ENCODE measurements at places on chromosomes 11 and 22. TPM values are rescaled to one million over a fixed set of nuclear protein-coding genes. Genes with fewer than 3 reads are reported as not detected.

DNA sequence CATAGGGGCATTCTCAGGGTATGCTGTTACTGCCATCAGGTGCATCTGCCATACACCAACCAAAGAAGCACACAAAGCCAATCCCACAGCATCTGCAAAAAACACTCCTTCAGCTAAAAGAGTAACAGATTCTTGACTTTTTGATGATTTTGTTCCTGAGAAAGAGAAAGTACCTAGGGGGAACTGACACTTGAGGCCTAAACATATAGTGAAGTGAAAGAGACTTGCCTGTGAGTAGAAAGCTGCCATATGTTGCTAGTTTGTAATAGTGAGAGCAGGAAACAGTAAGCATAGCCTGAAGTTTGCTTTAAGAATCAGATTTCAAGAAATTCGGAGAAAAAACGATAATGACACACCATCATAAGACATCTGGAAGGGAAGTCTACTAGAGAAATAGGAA is 97.9 kb upstream of the CTSC start:
- DNase-seq: no peak

GRCh38 chr11:2550606-2550970 is 105.8 kb downstream of the KCNQ1 start:
- no peak for DNase-seq

- peak; percentile 68 for DNase-seq
Measured at GRCh38 chr11:64000026-64000739, 13.9 kb downstream of the OTUB1 start.

GRCh38 chr11:46701078-46701654 is 335 bp downstream of the ZNF408 start:
- no peak for DNase-seq

DNA sequence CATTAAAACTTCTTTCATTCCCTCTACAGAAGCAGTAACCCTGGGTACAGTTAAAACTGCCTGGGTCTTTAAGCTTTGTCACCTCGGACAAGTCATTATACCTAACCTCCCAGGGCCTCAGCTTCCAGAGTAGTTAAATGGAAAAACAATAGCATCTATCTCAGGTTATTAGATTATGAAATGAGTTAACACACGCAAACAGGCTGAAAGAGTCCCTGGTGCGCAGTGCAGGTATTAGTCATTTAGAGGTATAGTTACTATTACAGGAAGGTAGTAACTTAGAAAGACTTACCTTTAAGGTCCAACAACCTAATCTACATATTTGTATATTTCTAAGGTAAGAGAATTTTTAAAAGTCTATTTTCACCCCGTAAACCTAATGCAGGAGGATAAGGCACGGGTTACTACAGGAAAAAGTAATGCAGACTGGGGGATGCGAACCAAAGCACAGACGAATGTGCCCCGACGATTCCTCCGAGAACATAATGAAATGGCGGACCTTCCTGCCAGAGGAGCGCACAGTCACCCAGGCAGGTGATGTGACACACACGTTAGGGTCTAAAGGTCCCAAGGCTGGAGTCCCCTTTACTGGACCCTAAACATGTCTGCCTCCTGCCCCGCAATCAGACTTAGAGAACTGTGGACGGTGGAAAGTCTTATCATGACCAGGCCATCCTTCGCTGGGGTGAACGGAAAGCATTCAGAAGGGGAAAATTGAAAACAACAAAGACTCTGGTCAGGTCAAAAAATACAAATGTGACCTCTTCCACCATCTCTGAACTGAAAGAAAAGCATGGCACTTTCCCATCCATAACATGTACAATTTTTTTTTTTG is 1.3 kb downstream of the NAP1L4 start:
- DNase-seq: no peak

DNA sequence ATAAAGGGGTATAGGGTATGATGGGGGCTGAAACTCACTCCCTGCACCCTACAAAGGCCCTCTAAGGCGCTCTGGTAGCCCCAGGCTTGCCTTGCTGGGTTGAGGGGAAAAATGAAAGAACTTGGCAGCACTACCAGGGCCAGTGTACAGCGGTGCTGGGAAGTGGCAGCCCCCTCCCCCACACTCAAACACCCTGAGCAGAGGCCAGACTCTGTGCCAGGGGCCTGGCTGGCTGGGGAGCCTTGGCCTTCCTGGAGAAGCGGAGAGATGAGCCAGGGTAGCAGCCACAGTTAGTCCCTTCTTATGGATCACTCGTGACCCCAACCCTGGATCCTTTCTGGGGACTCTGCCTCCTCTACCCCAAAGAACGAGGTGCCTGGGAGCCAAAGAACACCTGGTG is 2.7 kb downstream of the TMEM134 start:
- DNase-seq: no peak

- no peak for DNase-seq
Measured at GRCh38 chr22:46587061-46587460, 33.1 kb upstream of the GRAMD4 start.

GRCh38 chr22:32307617-32308016 is 50.0 kb upstream of the RFPL3 start:
- DNase-seq: no peak

GRCh38 chr11:61816736-61817455 is at the start of gene FADS1:
FADS1 (minus strand) TSS chr11:61817003; CDS start chr11:61816929, 74 bp downstream.
- peak; percentile 90 for DNase-seq

Gene CHRM4
- not detected for total RNA-seq

- no peak for DNase-seq
Measured at GRCh38 chr11:67665541-67666302, 8.7 kb downstream of the ALDH3B2 start.

Gene JAM3
- total RNA-seq: 63.0 TPM

GRCh38 chr11:87901341-87901740 is 273.9 kb downstream of the RAB38 start:
- no peak for DNase-seq

Gene DEUP1
- not detected for total RNA-seq

Gene SEPTIN5
- 18.4 TPM for total RNA-seq

- no peak for DNase-seq
Measured at GRCh38 chr11:16291729-16292128, 64.6 kb downstream of the SOX6 start.

Gene TIMP3
- total RNA-seq: 329 TPM

DNA sequence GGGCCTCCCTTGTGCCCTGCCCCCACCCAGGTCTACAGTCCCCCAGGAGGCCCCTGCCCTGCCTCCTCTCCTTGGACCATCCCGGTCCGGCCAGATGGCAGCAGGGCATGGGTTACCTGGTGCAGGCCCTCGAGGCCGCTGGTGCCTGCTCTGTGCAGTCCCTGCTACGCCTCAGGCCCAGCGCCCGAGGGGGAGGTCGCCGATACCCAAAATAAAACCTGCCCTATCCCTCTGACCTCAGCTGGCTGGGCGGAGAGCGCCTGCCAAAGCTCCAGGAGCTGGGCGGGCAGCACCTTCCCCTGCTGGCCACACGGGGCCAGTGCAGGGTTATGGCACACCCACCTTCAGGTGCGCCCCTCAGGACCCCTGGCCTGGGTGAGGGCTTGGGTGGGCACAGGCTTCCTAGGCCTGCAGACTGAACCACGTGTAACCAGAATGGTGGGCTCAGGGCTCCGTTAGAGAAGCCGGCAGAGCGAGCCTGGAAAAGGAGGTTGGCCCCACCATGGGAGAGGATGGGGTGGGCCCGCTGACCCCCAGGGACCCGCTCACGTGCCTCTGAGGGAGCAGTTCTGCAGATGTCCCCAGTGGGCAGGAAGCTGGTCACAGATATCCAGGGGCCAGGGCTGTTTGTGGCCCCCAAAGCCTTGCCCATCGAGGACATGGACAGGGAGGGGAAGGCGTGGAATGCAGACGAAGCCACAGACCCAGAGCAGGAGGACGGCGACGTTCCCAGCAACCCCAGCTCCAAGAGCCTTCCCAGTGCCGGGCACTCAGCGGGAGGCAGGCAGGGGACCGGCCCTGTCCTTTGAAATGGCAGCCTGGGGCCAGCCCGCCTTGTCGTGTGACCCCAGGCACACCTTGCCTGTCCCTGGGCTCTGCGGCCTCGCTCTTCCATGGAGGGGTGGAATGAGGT is 1.7 kb upstream of the TNNT3 start:
- DNase-seq: no peak

DNA sequence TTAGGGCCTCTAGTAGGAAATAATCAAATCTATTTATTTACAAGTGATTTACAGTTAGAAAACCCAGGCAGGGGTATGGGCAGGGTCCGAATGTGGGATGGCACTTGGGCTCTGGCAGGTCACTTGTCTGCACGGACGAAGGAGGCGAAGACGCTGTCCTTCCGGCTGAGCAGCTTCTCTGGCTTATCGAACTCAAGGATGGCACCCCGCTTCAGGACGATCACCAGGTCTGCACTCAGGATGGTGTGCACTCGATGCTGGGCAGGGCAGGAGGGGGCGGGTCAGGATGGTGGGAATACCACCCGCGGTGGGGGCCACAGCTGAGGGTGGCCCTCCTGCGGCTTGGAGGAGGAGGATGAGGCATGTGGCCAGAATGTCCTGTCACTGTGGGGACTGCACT is 4.4 kb upstream of the KCNJ11 start:
- DNase-seq: no peak

DNA sequence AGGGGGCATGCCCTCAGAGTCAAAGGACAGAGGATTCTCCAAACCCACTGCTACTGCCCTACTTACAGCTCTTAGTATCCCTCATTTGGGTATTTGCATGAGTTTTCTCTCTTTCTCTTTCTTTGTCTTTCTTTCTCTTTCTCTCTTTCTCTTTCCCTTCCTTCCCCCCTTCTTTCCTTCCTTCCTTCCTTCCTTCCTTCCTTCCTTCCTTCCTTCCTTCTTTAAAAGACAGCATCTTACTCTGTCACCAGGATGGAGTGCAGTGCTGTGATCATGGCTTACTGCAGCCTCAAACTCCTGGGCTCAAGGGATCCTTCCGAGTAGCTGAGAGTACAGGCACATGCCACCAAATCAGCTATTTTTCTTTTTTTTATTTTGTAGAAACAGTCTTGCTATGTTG is 14.0 kb upstream of the MMP7 start:
- no peak for DNase-seq

DNA sequence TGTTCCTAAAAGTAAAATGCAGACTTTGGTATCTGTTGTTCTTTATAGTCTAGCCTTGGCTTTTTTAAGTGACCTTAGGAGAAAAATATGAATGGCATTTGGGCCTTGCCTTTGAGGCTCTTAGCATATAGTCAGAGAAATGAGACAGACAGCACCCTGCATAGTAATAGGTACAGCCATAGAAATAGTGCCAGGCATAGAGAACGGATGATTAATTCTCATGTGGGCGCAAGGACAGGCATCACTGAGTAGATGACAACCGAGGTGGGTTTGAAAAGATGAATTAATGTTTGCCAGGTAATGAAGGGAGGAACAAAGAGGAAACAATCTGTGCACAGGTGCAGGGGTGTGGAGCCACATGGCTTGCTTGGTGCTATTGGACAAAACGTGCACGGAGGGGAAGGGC is 90.5 kb downstream of the BMAL1 start:
- no peak for DNase-seq

Gene CATSPERZ
- total RNA-seq: not detected

DNA sequence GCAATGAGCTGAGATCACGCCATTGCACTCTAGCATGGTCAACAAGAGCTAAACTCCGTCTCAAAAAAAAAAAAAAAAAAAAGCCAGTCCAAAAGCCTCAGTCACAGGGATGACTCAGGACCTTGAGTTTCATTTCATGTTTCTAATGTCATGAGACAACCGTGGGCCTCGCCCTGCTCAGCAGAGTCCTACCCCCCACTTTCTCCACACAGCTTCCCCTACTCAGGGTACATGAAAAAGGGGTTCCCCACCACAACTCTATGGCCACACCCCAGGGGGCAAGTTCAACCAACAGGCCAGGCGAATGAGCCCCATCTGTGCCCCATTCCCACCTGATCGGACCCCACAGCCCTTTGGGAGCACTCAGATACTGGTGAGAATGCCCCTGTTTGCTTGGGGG is 24.3 kb upstream of the ADA2 start:
- DNase-seq: no peak

DNA sequence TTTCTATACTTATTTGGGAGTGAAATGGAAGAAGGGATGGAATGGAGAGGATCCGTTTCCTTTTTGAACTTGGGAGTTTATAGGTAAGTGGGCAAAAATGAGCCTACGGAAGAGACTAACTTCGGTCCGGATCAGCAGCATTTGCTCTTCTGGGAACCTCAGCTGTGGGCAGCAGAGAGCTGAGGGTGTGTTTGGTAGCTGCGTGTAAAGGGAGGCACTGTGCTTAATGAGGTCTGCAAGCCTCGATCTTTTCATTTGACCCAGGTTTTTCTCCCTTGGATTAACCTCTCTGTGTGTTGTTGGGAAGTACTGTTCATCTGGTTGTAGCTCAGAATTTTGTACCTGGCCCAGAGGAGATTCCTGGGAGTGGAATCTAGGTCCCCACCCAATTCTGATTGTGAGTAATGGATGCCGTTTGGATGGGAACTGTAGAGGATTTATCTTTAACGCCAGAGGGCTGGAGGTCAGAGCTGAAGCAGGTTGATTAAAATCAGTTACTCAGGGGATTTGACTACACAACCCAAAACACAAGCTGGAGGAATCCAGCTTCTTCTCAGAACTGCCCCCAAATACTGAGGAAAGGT is 201.6 kb upstream of the SORL1-AS1 start:
- peak; percentile 48 for DNase-seq

DNA sequence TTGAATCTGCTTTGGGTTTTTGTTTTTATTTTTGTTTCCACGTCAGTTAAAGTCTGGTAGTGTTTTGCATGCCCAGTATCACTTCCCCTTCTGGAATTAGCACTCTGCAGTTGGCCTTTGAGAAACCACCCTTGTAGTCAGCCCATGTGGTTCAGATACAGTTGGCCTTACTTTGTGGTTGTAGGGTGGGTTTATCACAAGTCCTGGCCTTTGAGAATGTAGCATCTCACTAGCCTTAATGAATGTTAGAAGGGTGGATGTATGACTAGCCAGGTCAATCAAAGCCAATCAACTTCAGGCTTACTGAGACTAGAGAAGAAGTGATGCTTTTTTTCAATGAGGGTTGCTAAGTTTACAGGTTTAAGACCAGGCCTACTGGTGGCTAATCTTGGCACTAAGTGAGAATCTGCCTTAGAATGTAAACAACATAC is 19.8 kb downstream of the ARL14EP start:
- DNase-seq: no peak

- DNase-seq: no peak
Measured at GRCh38 chr11:89205378-89205777, 27.7 kb downstream of the TYR start.

GRCh38 chr11:76783294-76783895 is at the start of gene TSKU:
TSKU (plus strand) TSS chr11:76783356; CDS start chr11:76795617, 12,261 bp downstream.
- DNase-seq: no peak

Gene PRDM11
- 5.3 TPM for total RNA-seq

DNA sequence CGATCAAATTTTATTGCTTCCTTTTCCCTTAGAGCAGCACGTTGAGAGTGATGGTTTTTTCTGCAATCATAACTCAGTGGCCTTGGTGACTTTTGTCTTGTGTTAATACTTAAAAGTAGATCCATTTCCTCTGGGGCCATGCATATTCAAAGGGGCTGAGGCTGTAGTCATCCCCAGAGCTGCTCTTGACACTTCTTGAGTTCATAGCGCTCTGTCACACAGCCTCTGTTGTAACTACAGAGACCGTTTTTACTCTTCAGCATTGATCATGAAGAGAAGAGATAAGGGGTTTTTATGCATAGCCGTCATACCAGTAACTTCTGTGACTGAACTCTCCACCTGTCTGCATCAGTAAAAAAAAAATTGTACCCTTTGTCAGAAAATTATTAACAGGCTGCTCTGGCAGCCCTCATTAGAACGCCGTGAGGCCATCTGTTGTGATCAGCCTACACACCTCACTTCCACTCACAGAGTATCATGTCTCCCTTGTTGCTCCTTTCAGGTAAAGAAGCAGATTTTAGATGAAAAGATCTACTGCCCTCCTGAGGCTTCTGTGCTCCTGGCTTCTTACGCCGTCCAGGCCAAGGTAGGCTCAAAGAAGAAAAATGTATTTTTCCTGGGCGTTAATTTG is 38.4 kb downstream of the NF2 start:
- no peak for DNase-seq

Gene DSCAML1
- total RNA-seq: not detected

Gene IGLL1
- not detected for total RNA-seq

Gene DTX4
- 0.57 TPM for total RNA-seq

Gene DUSP8
- total RNA-seq: not detected
